ENCODE measurements at places on chromosomes 5 and 9.

GRCh38 chr5:44770780-44771717, 37.7 kb upstream of the MRPS30 start:
- DNase-seq = no peak

GRCh38 chr5:180832638-180833068, 28.4 kb downstream of the ZFP62 start:
- DNase-seq = no peak

- DNase-seq = no peak
Measured at GRCh38 chr5:66553916-66554575, 42.1 kb upstream of the MAST4 start.

GRCh38 chr5:142215915-142216681, 107.5 kb downstream of the NDFIP1 start:
- no peak for DNase-seq

DNA sequence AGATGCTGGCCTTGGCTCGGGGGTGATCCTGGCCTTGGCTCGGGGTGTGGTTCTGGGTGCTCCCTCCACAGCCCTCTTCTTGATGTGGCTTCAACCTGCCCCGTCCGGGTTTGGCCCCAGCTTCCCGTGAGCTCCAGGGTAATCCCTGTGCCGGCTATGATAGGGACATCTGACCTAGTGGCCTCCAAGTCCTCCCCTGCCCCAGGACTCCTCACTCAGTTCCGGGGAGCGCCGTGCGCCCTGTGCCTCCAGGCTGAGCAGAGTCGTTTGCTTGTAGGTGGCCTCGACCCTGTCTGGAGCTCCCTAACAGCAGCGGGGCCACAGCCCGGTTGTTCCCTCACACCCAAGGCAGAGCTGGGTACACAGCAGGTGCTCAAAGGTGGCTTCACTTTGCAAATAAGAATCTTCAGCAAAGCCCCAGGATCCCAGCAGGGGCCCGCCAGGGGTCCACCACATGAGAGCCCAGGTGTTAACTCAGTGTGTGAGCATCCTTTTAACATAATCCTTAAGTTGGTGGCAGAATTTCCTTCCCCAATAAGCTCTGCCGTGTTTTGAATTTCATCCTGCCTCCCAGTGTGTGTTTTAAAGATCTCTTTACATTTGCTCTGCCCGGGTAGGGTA, 32.3 kb upstream of the CEP72 start:
- no peak for DNase-seq

DNA sequence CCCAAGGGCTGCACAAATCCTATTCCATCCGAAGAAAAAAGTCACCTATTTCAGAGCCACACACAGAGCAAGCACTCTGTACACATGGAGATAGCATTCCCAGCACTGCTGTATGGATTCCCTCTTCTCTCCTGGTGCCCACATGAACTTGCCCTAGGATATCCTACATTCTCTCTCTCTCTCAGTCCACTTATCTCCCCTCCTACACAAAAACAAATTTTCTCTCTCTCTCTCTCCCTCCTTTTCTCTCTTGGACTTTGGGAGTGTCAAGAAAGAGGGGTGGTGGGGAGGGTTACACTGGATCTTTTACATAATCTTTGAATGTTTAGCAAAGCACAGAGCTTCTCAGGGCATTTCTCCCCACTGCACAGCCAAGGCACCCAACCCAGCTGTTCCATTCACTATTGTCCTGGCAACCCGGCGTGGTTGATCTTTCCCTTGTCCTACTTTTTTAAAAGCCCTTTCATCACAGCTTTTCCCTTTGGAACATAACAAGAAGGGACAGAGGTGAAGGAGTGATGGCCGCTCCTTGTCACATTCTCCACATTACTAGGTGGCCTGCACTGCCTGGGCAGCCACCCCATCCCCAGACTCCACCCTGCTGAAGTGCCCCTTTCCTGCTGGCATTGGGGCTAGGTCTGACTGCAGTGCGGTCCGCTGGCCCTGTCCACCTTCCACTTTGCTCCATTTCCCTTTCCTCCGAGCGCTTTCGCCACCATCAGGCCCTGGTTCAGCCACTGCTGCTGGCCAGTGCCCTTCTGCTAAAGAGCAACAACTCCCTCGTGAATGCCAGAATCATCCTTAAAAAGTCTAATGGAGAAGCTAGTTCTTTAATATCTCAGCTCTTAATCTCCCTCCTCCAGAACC, 22.2 kb upstream of the SLC1A3 start:
- no peak for DNase-seq
